Activated effector memory CD4-positive, alpha-beta T cell treated with anti-CD3 and anti-CD28 coated beads, Interleukin-2, amount 50 U/mL, for 16 hours (primary cell): ENCODE measurements at places on chromosomes 7 and 10.

GRCh38 chr7:14839307-14839706 is 63.2 kb downstream of the DGKB start:
- no peak for DNase-seq

DNA sequence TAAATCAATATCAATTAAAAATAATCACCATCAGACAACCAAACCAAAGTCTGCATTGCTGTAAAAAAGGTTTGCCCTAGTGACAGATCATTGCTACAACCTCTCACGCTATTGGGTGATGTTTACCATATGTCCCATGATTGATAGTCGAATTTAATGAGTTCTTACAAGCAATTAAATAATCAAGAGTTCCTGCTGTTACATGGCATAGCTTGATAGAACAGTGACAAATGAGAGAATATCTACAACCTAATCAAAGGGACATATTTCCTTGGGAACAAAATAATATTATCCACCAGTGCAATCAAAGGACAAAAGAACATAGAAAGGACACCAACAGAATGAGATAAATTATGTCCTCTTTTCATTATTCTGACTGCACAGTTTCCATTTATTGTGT is 387.4 kb downstream of the ETV1 start:
- DNase-seq = no peak

GRCh38 chr10:104614245-104614831 is 26.8 kb upstream of the SORCS3 start:
- peak; percentile 64 for DNase-seq

- DNase-seq = peak; percentile 58
Observed at GRCh38 chr7:45176886-45177731, 19.5 kb downstream of the RAMP3 start.

DNA sequence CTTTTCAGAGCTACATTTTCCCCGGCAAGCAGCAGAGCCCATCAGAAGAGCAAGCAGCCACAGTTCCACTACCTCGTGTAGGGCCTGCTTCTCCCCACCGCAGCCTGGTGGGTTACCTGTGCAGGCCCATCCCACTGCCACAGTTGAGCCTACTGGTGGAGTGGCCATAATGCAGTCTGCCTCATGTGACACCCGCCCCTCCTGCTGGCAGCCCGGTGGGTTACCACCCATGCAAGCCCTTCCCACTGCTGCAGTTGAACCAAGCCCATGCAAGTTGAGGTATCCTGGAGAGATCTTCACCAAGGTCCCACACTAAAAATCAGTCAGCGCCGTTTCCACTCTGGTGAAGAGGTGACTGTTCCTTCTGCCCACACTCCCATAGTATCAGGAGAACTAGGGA is 32.1 kb upstream of the CNNM1 start:
- no peak for DNase-seq

- no peak for DNase-seq
Observed at GRCh38 chr7:16846601-16847165, 35.1 kb downstream of the AGR3 start.

DNA sequence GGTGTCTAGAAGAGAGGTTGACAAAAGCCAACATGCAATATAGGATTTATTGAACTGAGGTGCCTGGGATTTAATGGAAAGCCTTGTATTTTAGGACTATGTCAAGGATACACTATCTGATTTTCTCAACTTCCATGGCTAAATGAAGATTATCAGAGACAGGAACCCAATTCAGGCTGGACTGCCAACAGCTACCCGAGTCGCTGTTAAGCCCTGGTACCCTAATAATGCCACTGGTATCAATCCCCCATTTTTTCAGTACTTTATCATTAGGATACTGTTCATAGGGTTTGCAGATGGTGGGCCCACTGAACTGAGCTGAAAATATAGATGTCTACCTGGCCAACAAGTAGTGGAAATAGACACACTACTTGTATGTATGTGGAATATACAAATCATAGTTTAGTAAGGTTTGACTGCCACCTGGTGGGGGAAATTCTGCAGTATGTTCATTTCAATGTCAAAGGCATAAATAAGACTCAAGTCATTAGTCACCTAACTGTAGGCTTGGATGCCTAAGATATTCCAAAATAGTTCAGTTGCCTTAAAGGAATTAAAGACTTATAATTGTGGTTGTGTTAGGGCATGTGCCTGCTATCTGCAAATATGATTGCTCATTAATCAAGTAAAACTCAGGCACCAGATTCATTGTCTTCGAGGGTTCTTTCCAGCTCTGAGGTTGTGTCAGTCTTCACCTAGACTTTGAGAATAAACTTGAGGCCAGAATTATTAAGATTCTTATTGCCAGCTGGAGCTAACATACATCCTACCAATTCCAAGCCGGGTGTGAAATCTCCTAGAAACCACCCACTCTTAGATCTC is 34.1 kb upstream of the NOBOX start:
- DNase-seq = peak; percentile 63

DNA sequence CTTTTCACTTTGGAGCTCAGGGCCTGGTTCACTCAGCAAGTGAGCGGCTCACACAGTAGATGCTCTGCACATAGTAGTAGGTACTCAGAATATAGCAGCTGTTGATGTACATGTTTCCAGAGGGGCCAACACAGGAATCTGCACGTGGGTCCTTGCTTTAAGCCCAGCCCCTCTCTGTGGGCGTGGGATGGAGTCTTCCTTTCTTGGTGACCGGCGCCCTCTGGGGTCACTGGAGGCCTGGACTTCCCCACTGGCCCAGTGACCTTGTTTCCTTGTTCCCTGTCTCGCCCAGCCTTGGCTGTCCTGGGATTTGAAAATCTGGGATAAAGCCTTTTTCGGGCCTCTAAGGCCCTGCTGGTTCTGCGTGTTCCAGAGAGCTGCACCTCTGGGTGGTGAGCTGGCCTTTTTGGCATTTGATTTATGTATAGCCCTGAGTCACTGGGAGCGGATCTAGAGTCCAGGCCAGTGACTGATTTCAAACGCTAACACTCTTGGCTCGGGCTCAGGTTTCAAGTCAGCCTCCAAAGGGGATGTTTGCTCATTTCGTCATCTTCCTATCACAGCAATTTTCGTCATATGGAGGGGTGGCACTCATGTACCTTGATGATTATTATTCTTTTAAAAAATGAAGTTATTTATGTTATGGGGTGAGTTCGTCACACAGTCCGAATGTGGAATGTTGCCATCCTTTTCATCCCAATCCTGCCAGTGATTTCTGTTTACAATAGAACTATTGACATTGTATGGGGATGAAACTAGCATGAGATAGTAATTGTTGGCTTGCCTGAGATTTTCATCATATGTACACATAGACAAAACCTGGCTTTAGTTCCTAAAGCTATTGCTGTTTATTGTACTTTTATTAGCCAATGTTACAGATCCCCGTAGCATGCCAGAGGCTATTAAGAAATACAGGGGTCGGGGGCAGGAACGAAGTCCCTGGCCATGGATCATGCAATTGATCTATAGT is 65.5 kb downstream of the CUX1 start:
- DNase-seq = no peak

- no peak for DNase-seq
Observed at GRCh38 chr10:19815731-19816410, 361 bp upstream of the PLXDC2 start.

- no peak for DNase-seq
Observed at GRCh38 chr10:124864421-124865193, 63.0 kb downstream of the ABRAXAS2 start.

DNA sequence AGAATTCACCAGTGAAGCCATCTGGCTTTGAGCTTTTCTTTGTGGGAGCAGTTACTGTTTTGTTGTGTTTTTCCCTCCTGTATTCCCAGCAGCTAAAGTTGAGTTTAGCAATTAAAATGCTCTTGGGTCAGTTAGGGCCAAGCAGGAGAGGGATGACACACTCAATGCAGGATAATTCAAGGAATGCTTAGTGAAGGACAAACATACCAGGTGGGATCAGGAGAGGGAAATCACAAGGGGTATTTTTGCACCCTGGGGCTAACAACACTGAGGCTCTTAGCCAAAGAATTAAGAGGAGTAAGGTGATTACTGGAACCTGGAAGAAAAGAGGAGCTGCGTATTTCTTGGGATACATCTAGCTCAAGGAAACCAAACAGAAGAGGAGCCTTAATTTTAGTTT is 82.4 kb upstream of the KCND2 start:
- no peak for DNase-seq

GRCh38 chr7:77830649-77831355 is 32.2 kb downstream of the PHTF2 start:
- DNase-seq = no peak

- DNase-seq = no peak
Observed at GRCh38 chr7:81167934-81168333, 249.1 kb upstream of the SEMA3C start.

- DNase-seq = peak; percentile 53
Observed at GRCh38 chr7:45147858-45148652, 9.5 kb upstream of the RAMP3 start.

- no peak for DNase-seq
Observed at GRCh38 chr10:58967551-58968388, 208.7 kb upstream of the PHYHIPL start.

- DNase-seq = peak; percentile 19
Observed at GRCh38 chr10:47334466-47335295, 12.4 kb downstream of the GDF2 start.

- DNase-seq = no peak
Observed at GRCh38 chr10:60276232-60276631, 113.4 kb downstream of the ANK3 start.

DNA sequence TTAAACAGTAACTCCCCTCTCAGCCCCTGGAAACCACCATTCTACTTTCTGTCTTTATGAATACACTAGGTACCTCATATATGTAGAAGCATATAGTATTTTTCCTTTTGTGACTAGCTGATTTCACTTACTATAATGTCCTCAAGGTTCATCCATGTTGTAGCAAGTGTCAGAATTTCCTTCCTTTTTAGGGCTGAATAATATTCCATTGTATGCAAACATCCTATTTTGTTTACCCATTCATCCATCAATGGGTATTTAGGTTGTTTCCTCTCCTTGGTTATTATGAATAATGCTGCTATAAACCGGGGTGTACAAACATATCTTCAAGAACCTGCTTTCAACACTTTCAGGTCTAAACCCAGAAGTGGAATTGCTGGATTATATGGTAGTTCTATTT is 125.3 kb downstream of the SGMS1 start:
- DNase-seq = no peak
